Stimulated activated CD4-positive, alpha-beta T cell treated with anti-CD3 and anti-CD28 coated beads, Interleukin-4, amount 100 ng/mL, for 48 hours (primary cell): ENCODE measurements at places on chromosomes 16 and 17.

GRCh38 chr16:87028481-87029320 lies 288.5 kb downstream of the C16orf95 start:
- no peak for DNase-seq

- no peak for DNase-seq
Observed at GRCh38 chr17:58246104-58246740, 7.8 kb downstream of the LPO start.

- DNase-seq: peak; percentile 74
Observed at GRCh38 chr17:47698749-47699535, 5.0 kb downstream of the TBKBP1 start.

- DNase-seq: no peak
Observed at GRCh38 chr16:50622643-50623369, 58.3 kb downstream of the SNX20 start.

- no peak for DNase-seq
Observed at GRCh38 chr17:43477832-43478634, 5.7 kb upstream of the DHX8 start.

DNA sequence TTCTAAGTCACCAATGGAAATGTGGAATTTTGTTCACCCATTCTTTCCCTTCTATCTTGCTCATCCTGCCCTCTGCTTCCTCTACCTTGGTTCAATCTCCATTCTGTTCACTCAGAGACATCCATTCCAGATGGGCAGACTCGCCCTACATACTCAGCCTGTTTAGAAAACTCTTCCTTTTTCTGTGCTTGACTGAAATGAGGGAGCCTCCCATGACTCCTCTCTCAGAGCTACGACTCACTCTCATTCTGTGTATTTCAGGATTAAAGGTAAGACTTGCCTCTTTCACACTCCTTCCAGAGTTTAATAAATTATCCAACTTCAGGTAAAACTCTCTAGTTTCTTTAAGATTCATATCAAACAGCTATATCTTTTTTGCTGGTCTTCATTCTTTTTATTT lies 182.8 kb downstream of the HS3ST3A1 start:
- no peak for DNase-seq

DNA sequence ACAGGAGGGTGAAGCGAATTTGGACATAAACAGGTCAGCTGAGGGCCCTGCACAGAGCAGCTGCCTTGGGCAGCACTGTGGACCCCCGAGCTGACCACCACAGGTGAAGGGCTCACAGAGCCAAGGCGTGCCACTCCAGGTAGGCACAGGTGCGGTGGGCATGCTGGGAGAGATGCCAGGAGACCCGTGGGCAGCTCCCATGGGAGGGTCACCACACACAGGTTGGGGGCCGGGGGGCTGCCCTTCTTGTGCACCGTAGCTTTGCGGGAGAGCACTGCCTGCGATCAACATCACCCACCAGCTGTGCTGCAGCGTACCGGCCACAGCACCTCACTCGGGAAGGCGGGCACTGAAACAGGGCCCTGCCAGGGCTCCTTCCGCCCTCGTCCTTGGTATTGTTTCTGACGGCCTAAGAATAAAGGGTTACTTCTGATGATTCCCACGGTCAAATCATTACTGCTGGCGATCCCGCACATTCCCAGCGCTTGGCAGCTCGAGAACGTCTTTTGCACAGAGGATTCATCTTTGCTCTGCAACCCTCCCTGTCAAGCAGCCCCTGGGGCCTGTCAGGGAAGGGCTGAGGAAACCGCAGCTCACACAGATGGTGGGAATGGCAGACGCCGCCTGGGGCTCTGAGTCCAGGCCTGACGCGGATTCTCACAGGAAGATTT lies 181.7 kb downstream of the BANP start:
- no peak for DNase-seq

DNA sequence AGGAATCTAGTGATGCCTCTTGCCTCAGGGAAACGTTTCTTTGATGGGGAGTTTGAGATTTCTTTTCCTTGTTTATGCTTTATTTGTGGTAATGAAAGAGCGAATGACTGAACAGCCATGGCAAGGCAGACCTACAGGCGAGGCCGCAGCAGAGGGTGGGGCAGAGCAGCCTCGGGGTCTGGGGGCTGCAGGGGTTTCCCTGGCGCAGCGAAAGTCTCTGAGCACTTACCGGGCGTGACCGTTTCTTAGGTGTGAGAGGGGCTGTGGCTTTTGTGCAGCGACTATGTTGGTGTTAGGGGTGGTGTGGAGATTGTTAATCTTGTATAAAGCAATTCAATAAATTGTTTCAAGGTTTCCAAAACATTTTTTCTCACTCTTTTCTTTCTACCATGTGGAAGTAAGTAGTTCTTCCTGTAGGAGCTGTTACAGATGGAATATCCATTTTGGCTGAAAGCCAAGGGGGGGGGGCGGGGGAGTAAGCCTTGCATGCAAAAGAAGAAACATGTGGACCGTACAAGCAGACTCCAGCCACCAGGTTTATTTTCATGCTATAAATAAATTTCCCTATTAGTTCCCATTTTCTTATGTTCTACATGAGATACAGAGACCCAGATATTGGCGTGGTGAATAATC lies 34.8 kb downstream of the UBN1 start:
- DNase-seq: no peak

DNA sequence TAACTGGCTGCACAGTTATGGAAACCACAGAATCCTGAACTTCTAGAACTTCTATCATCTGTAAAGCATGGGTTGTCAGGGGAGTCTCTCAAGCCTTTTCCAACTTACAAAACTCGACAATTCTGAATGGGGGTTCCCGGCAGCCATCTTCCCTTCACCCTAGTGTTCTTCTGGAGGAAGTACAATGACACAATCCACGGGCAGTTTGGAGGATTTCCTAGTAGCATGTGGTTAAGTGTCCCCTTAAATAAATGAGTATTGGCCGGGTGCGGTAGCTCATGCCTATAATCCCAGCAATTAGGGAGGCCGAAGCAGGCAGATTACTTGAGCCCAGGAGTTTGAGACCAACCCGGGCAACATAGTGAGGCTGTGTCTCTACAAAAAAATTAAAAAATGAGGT lies 2.1 kb downstream of the SLC16A6 start:
- DNase-seq: no peak

DNA sequence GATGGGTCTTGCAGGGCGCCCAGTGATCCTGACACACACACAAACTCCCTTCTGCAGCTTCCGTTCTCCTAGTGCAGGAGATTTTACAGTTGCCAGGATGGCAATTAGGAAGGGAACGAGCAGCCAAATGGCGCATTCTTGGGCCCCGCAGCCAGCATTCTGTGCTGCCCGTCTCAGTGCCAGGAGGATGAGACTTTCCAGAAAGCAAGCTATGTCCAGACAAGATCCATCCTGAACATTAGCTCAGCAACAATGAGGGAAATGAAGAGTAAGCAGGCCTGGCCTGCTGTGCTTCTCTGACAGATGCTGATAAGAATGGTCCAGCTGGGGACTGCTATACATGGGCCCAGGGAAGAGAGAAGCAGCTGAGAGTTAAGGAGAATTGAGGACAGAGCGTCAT lies 16.5 kb downstream of the SPPL2C start:
- DNase-seq: no peak

DNA sequence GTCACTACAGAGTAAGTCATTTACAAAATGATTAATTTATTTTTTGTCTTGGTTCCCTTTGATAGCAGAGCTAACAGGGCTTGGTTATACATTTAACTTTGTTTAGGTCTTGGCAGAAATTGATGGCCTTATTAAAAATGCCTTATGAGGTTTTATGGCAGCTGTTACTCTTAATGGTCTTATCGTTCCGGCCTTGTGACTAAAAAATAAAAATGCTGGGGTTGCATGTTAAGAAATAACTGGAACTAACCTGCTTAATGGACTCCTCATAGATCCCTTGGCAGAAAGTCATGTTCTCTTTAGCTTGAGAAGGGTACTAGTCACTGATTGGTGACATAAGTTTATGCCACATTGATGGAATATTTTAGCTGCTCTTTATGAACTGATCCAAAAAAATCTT lies 18.3 kb downstream of the COX11 start:
- DNase-seq: no peak

DNA sequence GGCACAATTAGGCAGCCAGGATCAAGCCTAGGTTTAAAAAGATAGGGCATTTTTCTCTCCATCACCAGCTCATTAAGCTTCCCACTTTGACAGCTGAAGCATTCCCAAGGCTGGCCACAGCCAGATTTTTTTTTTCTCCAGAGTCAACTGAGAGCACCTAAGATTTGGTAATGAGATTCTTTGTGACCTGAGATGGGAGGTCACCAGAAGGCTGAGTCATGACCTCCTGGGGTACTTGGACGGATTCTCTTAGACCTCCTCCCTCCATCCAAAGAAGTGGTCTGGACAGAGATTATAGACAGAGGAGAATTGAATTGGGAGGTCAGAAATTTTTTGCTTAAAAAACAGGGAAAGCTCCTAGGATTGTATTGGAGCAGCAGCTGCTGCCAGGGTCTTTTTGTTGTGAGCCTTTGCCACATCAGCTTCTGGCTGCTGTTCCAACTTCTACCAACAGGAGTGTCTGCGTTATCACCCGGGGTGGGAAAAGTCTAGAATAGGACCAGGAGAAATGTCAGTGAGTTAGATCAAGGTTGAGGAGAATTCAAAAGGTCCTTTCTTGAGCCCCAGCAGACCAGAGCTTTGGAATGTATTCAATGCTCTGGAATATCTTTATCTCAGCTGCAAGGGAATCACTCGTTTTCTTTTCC lies 221.2 kb upstream of the N4BP1 start:
- DNase-seq: no peak

- DNase-seq: peak; percentile 78
Observed at GRCh38 chr17:74862108-74862901, 2.6 kb upstream of the GRIN2C start.

GRCh38 chr17:38440614-38441397 lies 12.5 kb downstream of the ARHGAP23 start:
- DNase-seq: no peak
